ENCODE measurements at places on chromosomes 11 and 22. TPM values are rescaled to one million over a fixed set of nuclear protein-coding genes. Genes with fewer than 3 reads are reported as not detected.

OR1S2 gene
- not detected for total RNA-seq

- H3K4me3 ChIP-seq: no peak overlapping the region
- DNase-seq: no peak
- no peaks in the 10 kb centered on the region for H3K4me1 ChIP-seq
- H3K36me3 ChIP-seq: no peaks in the 10 kb centered on the region
- H3K27ac ChIP-seq: no peak overlapping the region
Measured at GRCh38 chr11:72867970-72868369, 53.8 kb downstream of the ATG16L2 start.

DNA sequence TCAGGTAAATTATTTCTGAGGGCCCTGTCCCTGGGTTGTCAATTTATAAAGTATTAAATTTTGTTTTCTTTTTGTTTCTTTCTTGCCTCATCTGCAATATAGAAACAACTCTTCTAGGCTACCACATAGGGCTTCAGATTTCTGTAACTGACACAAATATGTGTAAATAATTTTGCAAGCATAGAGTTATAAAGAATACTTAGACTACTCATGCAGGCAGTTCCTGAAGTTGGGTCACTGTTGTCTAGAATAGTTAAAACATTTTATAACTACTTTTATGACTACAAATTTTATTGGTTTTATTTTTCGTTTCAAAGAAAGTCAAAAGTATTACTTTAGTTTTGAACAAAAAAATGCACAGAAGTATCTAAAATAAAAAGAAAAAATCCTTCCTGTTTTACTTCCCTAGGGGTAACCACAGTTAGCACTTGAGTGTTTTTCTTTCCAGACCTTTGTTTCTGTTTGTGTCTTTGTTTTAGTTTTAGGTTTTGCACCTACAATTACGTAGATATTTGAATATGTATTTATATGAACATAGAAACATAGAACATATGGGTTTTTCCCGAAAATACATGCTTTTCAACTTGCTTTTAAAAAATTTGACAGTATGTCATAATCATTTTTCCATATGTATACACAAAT lies 12.4 kb upstream of the TMEM123 start:
- no peak overlapping the region for H3K27ac ChIP-seq
- H3K27me3 ChIP-seq: no peaks in the 10 kb centered on the region
- H3K4me3 ChIP-seq: no peak overlapping the region
- H3K36me3 ChIP-seq: no peaks in the 10 kb centered on the region

DNA sequence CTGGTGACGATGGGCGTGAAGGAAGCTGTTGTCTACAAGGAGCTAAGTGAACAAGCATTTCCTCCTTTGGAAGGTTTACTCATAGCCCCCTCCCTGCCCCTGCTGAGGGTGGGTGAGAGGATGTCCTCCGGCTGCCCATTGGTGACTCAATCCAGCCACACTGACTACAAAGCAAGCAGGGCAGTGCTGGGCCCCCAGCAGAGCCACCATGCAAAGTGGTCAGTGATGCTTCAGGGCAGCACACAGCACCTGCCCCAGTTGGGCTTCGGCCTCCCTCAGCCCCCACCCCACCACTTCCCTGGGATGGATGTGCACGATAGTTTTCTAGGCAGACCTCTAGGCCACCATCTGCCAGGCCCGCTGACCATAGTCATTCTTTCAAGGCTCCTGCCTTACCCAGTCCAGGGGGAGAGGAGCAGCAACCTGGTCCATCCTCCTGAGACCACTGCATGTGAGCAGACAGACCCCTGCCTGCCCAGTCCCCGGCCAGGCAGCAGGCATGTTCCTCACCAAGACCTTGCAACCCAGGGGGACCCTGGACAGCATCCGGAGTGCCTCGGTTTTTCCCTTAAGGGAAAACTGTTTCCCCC lies 125.1 kb downstream of the BCR start:
- no peaks in the 10 kb centered on the region for H3K4me1 ChIP-seq
- no peak overlapping the region for H3K27ac ChIP-seq
- H3K27me3 ChIP-seq: no peaks in the 10 kb centered on the region
- DNase-seq: no peak

CDHR5 gene
- not detected for total RNA-seq

GRCh38 chr11:118602331-118602730 lies 5.1 kb upstream of the PHLDB1 start:
- H3K4me3 ChIP-seq: no peak overlapping the region
- peaks cover 12% of the 10 kb centered on the region for H3K4me1 ChIP-seq
- no peak for DNase-seq
- no peaks in the 10 kb centered on the region for H3K27me3 ChIP-seq
- peaks cover 33% of the 10 kb centered on the region for H3K36me3 ChIP-seq

- DNase-seq: no peak
- no peaks in the 10 kb centered on the region for H3K36me3 ChIP-seq
- H3K4me1 ChIP-seq: peaks cover 15% of the 10 kb centered on the region
- no peak overlapping the region for H3K4me3 ChIP-seq
Measured at GRCh38 chr11:34671117-34671516, 50.2 kb downstream of the EHF start.
